ENCODE measurements at places on chromosomes 11 and 22.

GRCh38 chr22:32509045-32509444 lies 34.4 kb downstream of the FBXO7 start:
- no peak for DNase-seq

DNA sequence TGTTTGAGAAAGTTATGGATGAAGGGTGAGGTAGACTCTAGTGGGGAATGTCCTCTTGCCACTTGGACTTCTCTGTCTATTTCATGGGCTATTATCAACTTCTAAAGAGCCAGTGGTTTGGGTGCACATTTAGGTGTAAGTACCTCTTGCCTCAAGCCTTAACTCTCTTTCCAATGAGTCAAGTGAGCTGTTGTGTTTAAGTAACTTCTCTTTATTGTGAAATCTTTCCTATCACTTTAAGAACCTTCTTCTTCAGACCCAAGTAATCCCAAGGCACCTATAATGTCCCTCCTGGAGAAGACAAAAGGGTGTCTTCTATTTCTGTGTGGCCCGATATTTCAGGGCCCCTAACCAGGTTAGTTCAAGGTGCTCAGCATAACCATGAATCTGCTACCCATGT lies 90.5 kb upstream of the VPREB1 start:
- DNase-seq: no peak

DNA sequence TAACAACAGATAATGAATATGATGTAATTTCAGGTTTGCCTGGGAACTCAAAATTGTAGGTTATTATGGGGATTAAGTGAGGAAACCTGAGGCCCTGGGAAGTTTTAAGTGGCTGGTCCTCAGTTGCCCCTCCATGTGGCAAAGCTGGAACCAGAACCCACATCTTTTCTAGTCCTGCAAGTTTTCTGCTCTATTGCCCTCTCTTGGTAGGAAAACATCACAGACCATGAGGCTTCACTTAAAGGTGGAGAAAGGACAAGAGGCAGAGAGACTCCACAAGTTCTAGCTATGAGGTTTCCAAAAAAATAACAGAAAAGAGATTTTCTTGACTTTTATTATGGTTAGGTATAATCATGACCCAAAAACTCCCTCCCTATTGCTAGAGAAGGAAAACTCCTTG lies 115.5 kb upstream of the DDI1 start:
- DNase-seq: no peak

- DNase-seq: no peak
Measured at GRCh38 chr11:5171856-5172255, 17.3 kb upstream of the OR52A1 start.

DNA sequence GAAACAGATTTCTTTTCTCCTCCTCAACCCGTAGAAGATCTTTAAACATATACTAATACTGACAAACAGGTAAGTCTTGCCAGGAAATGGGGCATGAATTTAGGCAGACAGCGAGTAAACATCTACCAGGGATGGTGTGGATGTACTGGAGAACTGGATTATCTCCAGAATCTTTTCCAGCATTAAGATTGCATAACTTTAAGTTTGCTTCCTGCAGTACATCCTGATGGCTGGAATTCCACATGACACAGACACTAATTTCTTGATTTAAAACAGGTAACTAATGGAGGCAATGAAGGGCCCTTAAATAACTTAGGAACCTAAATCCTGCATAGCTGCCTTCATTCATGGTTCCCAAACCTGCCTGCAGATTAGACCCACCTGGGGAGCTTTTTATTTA lies 40.7 kb downstream of the JHY start:
- DNase-seq: no peak

- no peak for DNase-seq
Measured at GRCh38 chr22:23781065-23781464, 5.7 kb upstream of the SMARCB1 start.

GRCh38 chr11:16613262-16613511 lies 125.3 kb upstream of the C11orf58 start:
- DNase-seq: no peak

DNA sequence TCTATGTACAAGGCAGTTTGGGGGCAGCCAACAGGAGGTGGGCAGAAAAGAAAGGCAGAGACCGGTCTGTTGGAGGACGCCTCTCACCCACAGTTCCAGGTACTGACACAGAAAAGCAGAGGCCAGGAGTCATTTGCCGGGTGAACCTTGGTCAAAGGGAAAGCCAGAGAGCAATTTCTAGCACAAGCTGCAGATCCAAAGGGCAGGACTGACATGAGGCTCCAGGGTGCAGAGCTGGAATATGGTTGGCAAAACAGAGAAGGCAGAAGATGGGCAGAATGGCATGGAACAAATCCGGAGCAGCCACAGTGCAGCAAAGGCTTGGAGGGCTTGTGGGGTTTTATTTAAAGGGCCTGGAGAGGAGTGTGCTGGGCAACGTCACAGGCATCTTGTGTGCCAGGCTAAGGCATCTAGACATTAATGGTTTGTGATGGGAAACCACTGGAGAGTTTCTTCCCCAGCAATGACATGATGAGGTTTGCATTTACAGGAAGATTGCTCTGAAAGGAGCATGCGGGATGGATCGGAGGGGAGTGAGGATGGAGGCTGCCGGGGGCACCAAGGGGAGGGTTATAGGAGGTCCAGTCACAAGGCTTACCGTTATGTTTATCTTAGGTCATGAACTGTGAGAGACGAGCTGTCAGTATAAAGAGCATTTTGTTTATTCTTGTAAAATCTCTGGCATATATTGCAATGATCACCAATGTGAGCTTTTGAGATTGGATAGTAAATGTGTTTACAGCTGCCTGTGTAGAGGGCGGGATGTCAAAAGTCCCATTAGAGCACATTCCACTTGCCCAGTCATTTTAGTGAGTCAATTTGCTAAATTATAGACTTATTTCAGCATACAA lies 5.7 kb upstream of the MMP20 start:
- no peak for DNase-seq

- DNase-seq: no peak
Measured at GRCh38 chr11:119573858-119574257, 150.9 kb upstream of the THY1 start.

- no peak for DNase-seq
Measured at GRCh38 chr11:44938066-44938691, 12.5 kb downstream of the TP53I11 start.
